ENCODE measurements at places on chromosomes 12 and 14. TPM values are rescaled to one million over a fixed set of nuclear protein-coding genes. Genes with fewer than 3 reads are reported as not detected.

- DNase-seq, result no peak
Observed at GRCh38 chr14:78130356-78130755, 39.8 kb upstream of the NRXN3 start.

DNA sequence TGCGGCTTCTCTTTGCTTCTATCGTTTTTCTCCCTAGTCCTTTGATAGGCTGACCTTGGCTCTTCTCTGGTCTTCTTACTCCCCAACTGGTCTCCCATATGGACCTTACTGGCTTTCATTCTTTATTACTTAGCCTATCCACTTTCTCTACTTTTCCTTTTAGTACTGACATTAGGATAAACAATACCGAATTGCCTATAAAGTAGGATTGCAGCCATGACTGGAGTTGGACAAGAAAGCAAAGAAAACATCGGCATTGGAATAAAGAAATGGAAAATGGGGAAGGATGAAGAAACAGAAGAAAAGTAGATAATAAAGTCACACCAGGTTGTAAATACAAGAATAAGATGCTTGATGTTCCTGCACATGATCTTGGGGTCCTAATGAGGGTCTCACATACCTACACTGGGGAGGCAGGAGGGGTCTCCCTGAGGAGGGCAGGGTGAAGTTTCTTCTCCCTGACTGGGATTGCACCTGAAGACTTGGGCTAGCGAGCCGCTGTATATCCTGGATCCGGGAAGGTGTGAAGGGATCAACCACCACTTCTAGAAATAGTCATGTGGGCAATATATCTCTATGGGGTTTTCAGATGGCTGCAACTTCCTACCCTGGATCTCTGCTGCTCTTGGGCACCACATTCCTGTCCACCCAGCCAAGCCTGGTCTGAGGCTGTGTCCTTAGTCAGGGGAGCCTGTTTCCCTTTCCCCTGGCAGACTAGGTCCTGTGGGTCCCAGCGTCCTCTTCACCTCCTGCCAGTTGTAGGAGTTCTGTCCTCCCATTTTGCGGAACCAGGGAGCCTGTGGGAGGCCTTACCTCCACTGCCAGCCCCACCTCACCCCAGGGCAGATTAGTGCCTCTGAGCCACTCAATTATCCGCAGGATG is 13.1 kb downstream of the NKX2-1 start:
- no peak for DNase-seq

PPP2R5C gene
- 119 TPM for polyA plus RNA-seq

- no peak for DNase-seq
Observed at GRCh38 chr12:94545935-94546771, 86.5 kb upstream of the CEP83 start.

DNA sequence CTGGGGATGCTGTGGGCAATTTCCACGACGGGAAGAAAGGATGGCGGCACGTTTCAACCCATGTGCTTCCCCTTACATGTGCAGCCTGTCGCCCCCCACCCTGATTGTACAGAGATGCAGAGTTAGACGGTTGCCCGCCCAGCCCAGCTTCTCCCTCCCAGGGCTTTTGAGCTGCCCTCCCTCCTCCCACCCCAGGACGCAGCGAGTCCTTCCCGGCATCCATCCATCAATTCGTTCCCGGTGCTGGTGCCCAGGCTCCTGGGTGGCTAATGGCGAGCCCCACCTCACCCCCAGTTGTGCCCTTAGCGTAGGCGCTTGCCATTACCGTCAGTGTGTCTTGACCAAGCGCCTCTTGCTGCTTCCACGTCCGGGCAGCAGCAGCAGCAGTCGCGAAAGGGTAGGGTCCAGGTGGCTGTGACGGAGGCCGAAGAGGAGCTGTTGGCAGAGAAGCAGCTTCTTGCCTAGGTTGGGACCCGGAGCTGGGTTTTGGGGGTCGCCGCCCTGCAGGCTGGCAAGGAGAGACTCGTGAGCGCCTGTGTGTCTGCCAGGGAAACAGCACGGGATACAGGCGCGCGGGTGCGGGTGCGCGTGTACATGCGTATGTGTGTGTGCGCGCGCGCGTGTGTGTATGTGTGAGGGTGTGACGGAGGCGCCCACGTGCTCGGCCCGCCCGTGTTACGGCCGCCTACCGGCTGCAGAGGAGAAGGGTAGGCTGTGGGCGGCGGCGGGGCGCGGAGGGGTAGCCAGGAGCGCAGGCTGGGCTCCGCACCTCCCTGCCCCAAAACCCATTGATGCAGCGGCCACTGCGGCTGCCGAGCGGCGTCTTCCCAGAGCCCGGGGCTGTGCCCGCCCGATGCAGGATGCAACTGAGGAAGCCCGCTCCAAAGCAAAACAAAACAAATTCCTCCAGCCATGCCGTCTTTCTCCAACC is at the start of gene SLC6A15:
Gene SLC6A15 (minus strand): TSS at position 602 of the 931 bp plus-strand sequence. CDS start 20,679 bp downstream, outside the sequence.
- peak; percentile 36 for DNase-seq

GRCh38 chr14:99136047-99136400 is 136.0 kb downstream of the BCL11B start:
- no peak for DNase-seq

GRCh38 chr14:81728447-81728846 is 194.8 kb upstream of the SEL1L start:
- DNase-seq, result no peak

- no peak for DNase-seq
Observed at GRCh38 chr14:67487937-67488893, at the start of gene TMEM229B. TMEM229B (minus strand) TSS chr14:67488721; CDS start chr14:67473923, 14,798 bp downstream.

DNA sequence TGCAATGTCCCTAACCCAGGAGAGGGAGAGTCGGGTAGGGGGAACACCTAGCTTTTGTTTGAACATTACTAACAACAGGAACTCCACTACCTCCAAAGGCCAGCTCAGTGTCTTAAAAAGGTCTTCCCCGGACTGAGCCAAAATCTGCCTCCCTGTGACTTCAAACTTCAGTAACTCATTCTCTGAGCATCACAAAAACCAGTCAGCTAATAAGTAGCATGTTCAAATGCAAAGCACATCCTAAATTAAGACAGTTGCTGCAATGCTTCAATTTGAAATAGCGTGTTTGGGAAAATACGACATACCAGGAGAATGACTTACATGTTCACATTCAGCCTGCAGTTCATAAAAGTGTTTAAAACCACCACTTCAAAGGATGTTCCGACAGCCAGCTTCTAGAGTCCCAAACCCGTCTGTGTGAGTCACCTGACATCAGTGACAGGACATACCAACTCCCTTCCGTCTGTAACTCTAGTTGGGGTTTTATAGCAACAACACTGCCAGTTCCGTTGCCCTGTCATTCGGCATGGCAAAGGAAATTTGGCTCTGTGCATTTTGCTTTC is 13.0 kb downstream of the ZFP36L1 start:
- DNase-seq, result no peak

GRCh38 chr12:25524366-25524765 is 28.7 kb downstream of the LMNTD1 start:
- DNase-seq, result no peak

ITGA7 gene
- polyA plus RNA-seq, result 31.5 TPM

RAD9B gene
- 1.2 TPM for polyA plus RNA-seq

GRCh38 chr12:44389896-44390295 is 486.2 kb downstream of the NELL2 start:
- no peak for DNase-seq

- peak; percentile 31 for DNase-seq
Observed at GRCh38 chr12:4274396-4275015, 944 bp downstream of the CCND2 start.

- DNase-seq, result no peak
Observed at GRCh38 chr14:52227619-52228222, 39.8 kb upstream of the PTGDR start.

ABCD4 gene
- polyA plus RNA-seq, result 102 TPM

PPP1R3E gene
- 22.5 TPM for polyA plus RNA-seq

DNA sequence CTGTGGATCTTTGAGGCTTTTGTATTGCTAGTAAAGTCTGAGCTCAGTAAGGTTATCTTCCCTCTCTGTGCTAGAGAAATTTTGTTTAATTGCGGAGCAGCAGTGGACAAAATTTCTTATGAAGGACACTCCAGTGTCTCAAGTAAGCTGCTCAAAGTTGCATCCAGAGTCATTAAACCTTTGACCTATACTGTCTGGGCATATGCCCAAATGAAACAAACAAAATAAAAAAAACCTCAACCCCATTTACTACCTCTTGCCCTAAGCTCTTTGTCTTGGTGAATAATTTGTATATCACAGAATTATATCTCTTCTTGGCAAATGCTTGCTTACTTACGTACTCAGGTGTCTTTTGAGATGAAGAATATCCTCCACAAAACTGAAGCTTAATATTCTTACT is 465.2 kb downstream of the SOX5 start:
- DNase-seq, result no peak

GRCh38 chr12:93704122-93704521 is 26.9 kb downstream of the CRADD start:
- no peak for DNase-seq

CRACR2A gene
- 1.5 TPM for polyA plus RNA-seq

- DNase-seq, result no peak
Observed at GRCh38 chr12:88420457-88420856, 159.8 kb downstream of the KITLG start.

GRCh38 chr12:110699591-110700445 is 10.9 kb upstream of the HVCN1 start:
- no peak for DNase-seq

DNA sequence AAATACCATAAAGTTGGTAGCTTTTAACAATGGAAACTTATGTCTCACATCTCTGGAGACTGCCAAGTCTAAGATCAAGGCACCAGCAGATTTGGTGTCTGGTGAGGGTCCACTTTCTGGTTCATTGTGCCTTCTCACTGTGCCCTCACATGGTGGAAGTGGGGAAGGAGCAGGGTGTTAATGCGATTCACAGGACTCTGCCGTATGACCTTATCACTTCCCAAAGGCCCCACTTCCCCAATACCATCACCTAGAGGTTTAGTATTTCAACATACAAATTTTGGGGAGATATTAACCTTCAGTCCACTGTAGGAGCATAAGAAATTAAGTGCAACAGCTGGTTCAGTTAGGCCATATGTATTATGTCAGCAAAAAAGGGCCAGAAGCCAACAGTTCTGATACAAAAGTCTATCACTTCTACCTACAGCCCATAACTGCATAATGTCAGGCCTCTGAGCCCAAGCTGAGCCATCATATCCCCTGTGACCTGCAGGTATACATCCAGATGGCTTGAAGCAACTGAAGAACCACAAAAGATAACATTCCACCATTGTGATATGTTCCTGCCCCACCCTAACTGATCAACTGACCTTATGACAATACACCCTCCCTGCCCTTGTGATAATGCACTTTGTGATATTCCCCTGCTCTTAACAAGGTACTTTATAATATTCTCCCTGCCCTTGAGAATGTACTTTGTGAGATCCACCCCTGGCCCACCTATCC is 24.7 kb downstream of the DDHD1 start:
- DNase-seq, result no peak

DNA sequence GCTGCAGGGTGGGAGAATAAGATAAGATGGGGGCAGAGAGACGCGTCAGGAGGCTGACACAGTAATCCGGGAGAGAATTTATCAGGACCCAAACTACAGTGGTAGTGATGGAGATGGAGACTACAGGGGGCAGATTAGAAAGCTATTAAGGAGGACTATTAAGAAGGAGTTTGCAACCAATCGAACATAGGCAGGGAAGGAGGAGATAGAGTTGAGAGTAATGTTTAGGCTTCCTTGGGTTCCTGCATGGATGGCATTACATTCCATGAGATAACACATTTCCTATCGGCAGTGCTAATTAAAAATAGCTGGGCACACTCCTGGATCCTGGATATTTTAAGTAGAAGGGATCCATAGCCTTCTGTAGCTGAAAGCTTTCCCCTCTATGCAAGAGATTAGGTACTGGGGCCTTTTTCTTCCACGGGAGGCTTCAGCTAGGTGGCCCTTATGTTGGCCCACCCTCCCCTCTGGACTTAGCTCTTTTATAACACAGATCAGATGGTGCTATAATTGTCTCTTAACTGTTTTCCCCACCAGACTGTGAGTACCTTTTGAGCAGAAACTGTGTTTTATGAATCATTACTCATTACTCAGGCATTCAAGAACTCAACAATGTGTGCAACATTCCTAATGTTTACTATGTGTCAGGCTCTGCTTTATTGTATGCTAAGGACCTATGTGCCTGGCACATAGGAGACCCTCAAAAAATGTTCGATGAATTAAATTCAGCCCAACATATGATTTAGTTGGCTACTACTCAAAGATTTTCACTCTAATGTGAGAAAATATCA is 113.0 kb downstream of the RMST start:
- DNase-seq, result no peak

DNA sequence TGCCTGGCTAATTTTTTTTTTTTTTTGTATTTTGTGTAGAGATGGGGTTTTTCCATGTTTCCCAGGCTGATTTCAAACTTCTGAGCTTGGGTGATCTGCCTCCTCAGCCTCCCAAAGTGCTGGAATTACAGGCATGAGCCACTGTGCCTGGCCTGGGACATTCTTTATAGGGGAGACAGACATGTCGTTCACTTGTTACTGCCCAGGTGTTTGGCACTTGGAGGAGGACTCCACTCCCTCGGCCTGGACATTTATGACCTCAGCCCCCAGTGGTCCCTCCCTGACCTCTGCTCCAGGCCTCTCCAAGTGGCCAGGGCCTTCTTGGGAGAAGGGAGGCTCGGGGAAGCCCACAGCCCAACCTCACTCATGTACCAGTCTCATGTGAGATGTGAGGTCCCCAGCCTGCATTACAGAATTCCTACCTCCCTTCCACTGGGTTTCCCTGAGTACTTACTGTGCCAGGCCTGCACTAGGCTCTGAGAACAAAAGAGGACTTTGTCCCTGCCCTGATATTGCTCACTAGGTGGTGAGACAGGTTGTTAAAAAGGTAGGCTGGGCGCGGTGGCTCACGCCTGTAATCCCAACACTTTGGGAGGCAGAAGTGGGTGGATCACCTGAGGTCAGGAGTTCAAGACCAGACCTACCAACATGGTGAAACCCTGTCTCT is 9.7 kb upstream of the POP5 start:
- no peak for DNase-seq

SIX1 gene
- 12.1 TPM for polyA plus RNA-seq

NDUFA12 gene
- 107 TPM for polyA plus RNA-seq

- no peak for DNase-seq
Observed at GRCh38 chr14:41490323-41490722, 116.4 kb upstream of the LRFN5 start.

DNA sequence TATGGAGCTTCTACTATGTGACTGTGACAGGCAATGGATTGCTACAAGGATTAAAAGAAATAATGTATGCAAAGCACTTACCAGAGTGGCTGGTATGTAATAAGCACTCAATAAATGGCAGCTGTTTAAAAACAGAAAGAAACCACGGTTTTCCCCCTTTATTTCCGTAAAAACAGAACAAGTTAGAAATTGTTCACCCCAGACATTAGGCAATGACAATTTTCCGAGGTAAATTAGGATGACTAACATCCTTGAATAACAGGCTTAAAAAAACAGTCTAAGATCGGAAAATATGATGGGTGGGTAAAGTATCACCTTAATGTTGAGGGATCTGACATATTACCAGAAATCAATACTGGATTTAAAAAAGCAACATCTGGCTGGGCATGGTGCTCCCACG is 20.9 kb upstream of the CNIH1 start:
- no peak for DNase-seq

- peak; percentile 31 for DNase-seq
Observed at GRCh38 chr14:21917699-21918436, 244.2 kb upstream of the OR4E1 start.

LRRC43 gene
- polyA plus RNA-seq, result 6.6 TPM

CACNB3 gene
- polyA plus RNA-seq, result 55.1 TPM

GRCh38 chr14:34673702-34674101 is 40.7 kb downstream of the CFL2 start:
- DNase-seq, result no peak

GRCh38 chr12:27513155-27513824 is 10.7 kb upstream of the PPFIBP1 start:
- no peak for DNase-seq

GLS2 gene
- 0.96 TPM for polyA plus RNA-seq

- no peak for DNase-seq
Observed at GRCh38 chr14:97164021-97164420, 366.8 kb downstream of the VRK1 start.

- DNase-seq, result peak; percentile 71
Observed at GRCh38 chr14:54773171-54774006, 129.2 kb downstream of the GCH1 start.

Measured in right renal pelvis (tissue), 4 donors.